ENCODE measurements at places on chromosomes 3 and 15.

GRCh38 chr15:60757273-60757672 is 278.3 kb upstream of the ICE2 start:
- no peak for DNase-seq

- no peak for DNase-seq
These were observed 81.2 kb downstream of the NEK11 start for GRCh38 chr3:131107637-131108433.

DNA sequence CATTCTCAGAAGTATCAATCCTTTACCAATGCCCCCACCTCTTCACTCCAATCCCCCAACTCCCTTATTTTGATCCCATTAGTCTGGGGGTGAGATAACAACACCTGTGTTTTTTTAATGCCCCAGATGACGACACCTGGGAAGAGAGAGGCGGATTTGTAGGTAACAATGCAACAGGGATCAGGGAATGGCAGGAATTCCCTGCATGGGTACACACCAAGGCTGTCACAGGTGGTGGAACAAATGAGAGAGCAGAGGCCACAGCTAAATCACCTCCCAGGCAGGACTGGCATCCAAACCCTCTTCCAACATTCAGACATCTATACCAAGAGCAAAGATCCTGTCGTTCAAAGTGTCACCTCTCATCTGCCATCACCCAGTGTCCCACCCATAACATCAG is 319.2 kb upstream of the TRIM42 start:
- no peak for DNase-seq

DNA sequence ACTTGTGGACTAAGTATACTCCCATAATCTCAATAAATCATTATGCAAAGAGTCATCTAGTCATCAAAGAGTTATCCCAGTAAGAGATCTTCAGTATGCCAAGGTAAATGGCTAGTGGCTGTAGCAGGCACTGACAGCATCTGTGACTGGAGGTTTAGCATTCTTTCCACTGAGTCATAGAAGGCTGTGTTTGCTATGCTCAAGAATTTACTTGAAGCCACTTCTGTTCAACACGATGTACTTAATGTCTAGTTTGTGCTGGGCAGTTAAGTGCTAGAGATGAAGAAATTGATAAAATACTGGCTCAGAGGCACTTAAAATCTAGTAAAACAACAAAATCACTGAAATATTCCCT is 13.0 kb downstream of the ZBED2 start:
- no peak for DNase-seq

- DNase-seq = no peak
These were observed 53.0 kb downstream of the GAP43 start for GRCh38 chr3:115676336-115676735.

GRCh38 chr3:143081844-143082778 is 37.5 kb upstream of the CHST2 start:
- no peak for DNase-seq

DNA sequence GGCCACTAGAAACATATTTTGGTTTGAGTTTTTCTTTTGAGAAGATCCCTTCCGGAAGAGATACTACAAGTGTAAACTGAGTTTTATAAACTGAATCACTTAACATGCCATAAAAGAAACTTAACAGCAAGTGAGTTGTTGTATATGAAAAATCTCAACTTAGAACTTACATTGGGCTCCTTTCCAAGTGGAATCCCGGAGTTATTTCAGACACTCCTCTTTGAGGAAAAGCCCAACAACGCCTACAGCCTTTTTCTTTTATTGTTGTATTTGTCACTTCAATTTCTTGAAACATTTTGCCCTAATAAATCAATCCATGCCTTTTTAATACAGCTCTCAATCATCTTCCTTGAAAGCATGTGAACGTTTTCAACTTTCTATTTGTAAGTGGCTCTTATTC is 137.3 kb downstream of the FEZF2 start:
- no peak for DNase-seq

DNA sequence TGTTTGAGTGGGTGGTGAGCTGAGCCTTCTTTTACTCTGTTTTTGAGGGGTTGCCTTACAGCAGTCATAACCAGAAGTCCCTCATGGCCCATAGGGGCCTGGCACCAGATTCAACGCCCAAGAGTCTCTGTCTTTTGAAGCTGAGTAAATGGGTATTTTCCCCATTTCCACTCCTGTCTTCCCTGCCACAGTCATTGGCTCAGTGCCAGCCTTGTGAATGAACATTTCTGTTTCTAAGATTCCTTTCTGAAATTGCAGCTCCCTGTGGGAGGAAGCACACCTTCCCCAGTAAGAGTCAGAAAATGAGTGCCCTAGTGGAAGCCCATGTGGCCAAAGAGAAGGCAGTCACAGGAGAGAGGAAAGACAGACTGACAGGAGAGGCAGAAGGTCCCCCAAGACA is 43.7 kb upstream of the POLR2M start:
- no peak for DNase-seq

- no peak for DNase-seq
These were observed 69.0 kb downstream of the MYO1E start for GRCh38 chr15:59303633-59304032.

DNA sequence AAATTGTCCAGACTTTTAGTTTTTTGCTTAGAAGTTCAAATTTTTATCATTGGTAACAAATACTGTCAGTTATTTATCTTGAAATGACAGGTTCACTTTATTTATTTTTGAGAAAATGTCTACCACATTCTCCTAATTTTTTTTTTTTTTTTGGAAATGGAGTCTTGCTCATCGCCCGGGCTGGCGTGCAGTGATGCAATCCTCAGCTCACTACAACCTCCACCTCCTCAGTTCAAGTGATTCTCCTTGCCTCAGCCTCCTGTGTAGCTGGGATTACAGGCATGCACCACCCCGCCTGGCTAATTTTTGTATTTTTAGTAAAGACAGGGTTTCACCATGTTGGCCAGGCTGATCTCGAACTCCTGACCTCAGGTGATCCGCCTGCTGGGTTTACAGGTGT is 16.1 kb upstream of the EBLN2 start:
- DNase-seq = no peak

GRCh38 chr3:124401843-124402242 is 328.4 kb upstream of the UMPS start:
- DNase-seq = no peak

DNA sequence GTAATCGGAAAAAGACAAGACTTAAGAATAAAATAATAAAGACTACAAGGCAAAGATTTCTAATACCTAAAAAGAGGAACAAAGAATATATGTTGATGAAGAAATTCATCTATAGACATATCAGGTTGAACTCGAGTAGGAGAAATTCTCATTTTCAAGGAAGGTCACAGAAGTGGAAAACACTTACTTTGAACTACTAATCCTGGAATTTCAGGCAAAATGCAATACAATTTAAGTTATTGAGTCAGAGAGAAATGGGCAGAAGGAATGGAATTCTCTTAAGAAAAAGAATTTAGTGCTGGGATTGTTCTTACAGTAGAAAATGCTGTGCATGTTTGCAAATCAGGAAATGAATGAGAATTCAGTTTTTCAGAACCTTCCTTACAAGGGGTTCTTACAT is 135.9 kb upstream of the TGFBR2 start:
- DNase-seq = no peak

DNA sequence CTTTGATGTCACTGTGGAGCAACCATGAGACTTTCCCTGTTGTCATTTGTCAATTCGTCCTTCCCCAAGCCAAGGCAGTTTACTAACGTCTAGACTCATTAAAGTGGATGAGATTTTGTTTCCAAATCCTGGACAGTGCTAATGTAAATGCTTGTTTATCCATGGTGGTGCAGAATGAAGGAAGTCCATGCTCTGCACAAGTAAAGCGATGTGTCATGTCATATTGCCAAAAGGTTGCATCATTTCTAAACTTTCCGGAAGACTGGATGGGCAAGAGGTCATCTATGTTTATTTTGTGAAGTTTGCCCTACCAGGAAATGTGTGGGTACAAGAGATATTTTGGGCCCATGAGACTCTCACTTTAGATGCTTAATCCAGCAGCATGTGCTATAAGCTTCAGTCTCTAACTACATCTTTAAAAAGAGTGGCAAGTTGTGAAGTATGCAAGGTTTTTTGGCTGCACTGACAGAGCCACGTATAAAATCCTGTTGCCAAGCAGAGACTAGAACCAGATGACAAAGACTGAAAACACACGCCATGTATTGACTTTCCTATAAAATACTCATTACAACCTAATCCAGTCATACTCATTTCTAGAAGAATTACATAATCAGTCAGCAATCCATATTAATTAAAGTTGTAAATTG is 72.1 kb upstream of the FNDC3B start:
- DNase-seq = no peak

- no peak for DNase-seq
These were observed 361.0 kb upstream of the NECTIN3 start for GRCh38 chr3:110710603-110711002.

GRCh38 chr15:62241135-62241770 is 76.2 kb upstream of the C2CD4B start:
- DNase-seq = no peak

DNA sequence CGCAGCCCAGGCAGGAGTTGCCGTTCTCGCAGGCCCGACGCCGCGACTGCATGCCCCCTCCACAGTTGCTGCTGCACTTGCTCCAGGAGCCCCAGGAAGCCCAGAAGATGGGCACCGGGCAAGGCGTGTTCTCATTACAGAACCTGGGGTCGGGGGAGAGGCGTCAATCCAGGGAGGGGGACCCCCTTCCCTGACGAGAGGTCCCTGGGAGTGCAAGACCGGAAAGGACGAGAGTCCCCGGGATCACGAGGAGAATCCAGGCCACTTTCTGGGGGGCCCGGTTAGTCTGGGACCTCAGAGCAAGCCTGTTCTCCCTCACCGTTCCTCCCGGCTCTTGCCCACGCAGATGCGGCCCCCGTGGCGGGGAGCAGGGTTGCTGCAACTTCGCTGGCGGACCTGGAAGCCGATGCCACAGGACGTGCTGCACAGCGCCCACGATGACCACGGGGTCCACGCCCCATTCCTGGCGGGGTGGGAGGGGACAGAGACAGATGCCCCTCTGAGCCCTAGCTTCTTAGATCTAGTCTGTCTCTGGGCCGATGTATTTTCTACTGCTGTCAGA is 113.9 kb downstream of the SEMA5B start:
- no peak for DNase-seq

DNA sequence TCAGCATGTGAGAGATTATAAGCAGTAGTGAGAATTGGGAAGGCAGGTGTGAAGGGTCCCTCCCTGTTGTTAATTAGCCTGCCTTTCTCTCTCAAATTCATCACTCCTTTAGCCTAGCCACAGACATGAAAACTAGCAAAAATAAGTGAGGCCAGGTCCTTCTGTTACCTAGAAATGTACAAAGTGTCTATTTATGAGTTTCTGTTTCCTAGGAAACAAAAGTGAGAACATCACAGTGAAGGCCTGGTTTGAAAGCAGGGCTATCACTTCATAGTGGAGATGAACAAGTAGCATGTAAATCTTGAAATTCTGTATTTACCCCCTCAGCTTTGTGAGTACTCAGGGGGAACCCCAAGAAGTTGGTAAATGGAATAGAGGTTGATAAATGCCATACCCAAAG is 78.2 kb upstream of the UMPS start:
- DNase-seq = no peak

DNA sequence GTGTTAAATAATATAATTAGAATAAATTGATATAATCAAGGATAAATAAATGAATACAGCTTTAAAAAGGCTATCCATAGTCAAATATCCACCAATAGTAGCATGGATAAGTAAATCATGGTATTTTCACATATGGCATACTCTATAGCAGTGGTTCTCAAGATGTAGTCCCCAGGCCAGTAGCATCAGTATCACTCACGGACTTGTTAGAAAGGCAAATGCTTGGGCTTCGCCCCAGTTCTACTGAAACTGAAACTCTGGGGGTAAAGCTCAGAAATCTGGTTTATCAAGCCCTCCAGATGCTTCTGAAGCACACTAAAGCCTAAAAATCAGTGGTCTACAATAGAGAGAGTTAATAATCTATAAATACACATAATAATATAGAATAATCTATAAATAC is 261.6 kb upstream of the TTC14 start:
- DNase-seq = no peak

DNA sequence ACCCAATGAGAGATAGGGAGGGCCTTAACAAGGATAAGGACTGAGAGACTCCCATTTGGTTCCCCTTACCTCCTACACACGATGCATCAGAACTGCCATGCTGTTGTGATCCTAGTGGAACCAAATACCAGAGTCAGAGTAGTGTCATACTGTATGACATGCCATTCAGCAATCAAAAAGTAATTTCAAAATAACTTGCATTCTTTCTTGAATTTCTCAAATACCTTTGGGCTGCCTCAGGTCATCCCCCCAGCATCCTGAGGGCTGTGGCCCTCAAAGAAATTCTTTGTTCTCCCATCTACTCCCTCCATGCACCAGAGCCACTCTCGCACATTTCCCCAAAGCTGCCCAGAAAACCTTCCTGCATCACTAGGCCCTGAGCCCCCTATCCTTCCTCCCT is 68.9 kb upstream of the PPP2R3A start:
- no peak for DNase-seq

GRCh38 chr3:62558549-62559112 is 185.3 kb upstream of the FEZF2 start:
- DNase-seq = no peak

- no peak for DNase-seq
These were observed 234.7 kb upstream of the PLSCR5 start for GRCh38 chr3:146839727-146840375.

DNA sequence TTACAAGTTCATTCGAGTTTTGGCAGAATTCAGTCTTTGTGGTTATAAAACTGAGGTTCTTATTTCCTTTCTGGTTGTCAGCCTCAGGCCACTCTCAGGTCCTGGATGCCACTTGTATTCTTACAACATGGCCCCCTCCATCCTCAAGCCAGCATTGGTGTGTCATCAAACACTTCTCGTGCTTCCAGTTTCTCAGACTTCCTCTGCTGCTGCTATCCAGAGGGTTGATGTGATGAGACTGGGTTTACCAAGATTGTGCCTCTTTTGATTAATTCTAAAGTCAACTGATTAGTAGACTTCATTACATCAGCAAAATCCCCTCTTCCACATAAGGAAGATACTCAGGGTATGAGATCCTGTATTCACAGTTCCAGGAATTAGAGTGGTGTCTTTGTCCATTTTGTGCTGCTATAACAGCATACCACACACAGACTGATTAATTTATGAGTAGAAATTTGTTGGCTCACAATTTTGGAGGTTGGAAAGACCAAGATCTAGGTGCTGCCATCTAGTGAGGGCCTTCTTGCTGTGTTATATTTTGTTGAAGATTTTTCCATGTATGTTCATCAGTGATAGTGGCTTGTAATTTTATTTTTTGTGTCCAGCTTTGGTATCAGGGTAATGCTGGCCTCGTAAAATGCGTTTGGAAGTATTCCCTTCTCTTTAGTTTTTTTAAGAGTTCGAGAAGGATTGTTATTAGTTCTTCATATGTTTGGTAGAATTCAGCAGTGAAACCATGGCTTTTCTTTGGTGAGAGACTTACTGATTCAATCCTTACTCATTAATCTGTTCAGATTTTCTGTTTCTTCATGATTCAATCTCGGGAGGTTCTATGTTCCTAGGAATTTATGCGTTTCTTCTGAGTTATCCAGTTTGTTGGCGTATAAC is 11.1 kb downstream of the LRCH3 start:
- no peak for DNase-seq

DNA sequence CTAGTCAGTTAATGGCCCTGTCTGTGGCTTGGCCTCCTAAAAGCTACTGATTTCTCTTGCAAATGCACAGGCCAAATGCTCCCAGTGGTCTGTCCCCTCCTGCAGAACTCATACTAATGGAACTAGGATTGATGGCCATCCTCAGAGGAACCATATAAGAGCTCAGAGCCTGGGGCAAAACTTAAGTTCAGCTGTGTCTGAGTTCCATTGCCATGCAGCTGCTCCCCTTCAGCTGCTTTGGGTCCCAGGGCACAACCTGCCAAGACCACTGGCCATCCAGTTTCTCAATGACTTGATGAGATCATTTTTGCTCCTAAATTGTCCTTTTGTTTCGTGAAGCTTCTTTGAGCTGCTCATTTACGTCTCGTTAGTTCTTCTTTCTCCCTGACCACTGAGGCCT is 529.5 kb upstream of the TBL1XR1 start:
- DNase-seq = no peak

All from stimulated activated CD8-positive, alpha-beta memory T cell treated with anti-CD3 and anti-CD28 coated beads, Interleukin-2, amount 100 ng/mL, for 1 hour (primary cell).